GM04503 (cell line): ENCODE measurements at places on chromosomes 3 and 15.

DNA sequence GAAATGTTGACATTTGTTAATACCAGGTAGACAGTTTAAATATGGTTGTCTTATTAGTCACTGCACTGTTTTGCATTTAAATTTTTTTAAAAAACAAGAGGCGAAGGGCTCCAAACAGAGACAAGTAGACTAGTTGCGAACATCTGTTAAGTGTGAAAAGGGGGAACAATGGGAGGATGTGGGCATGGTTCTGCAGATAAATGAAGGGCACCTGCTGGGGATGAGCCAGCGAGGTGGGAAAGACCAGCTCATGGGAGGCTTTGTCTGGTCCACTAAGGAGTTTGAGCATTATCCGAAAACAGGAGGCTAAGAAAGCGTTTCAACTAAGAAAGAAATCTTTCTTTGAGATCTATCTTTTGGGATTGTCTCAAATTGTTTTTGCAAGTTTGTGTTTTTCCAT is 72.7 kb downstream of the FBN1 start:
- DNase-seq: no peak

DNA sequence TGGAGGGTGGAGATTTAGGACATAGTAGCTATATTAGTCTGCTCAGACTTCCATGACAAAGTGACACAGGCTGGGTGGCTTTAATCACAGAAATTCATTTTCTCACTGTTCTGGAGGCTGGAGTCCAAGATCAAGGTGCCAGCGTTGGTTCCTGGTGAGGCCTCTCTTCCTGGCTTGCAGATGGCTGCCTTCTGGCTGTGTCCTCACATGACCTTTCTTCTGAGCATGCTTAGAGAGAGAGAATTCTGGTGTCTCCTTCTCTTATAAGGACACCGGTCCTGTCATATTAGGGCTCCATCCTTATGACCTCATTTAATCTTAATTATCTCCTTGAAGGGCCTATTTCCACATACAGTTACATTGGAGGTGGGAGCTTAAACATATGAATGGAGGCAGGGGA is 14.9 kb upstream of the SHC4 start:
- DNase-seq: no peak

DNA sequence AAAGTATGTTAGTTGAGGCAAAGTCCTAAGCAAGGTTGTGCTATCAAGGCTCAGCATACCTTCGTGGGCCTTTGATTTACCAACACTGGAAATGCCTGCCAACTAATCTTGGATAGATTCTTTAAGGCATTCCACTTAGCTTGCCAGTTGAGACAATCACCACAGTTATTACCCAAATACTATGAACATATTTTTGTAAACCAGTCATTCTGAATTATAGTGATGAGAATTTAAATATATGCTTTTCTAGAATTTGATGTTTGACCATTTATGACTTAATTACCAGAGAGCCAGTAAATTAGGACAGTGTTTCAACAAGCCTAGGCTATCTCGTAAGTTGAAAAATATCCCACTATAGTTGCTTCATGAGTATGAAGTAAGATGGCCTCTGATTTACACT is 15.5 kb downstream of the TRIM59 start:
- DNase-seq: peak; percentile 79

GRCh38 chr3:189295089-189295488 is 123.3 kb downstream of the TPRG1 start:
- DNase-seq: no peak

DNA sequence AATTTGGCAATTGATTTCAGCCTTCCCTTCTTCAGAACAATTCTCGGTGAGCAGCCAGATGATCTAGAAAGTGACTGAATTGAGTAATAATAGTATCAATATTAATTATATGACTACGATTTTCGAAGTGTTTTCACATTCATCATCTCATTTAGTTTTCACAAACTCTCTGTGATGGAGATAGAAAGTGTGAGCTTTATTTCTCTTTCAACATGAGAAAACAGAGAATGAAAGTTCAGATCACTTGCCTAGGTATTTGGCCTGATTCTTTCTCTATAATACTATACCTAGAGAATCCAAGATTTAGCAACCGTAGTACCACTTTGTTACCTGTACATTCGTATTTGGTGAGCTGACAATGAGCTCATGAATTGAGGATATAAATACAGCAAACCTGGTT is 739.2 kb upstream of the NR2F2 start:
- DNase-seq: no peak

DNA sequence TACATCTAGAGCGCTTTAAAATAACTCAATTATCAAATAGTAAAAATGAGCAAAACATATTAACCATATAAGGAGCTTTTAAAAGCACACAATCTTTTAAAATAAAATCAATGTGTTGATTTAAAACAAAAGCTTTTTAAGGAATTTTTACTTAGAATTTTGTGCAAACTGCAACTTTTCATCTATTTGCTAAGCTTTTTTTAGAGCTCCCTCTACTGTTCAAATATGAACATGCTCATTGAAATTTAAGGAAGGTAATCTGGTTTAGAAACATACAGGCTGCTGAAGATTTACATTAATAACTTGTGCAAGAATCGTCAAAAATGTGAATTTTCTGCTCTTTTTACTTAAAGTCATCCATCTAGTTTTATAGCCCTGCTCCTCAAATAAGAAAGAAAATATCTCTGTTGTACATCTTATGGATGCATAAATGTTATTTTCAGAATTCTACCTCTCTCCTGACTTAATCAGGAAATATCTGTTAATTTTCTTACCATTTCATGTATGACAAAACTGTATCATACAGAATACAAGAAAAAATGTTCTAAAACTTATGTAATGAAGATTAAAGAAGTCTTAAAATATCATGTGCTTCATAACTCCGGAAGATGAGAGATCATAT is 469.4 kb upstream of the ROBO2 start:
- DNase-seq: no peak

- no peak for DNase-seq
These were observed 135.5 kb upstream of the ZPLD1 start for GRCh38 chr3:102299125-102299877.

DNA sequence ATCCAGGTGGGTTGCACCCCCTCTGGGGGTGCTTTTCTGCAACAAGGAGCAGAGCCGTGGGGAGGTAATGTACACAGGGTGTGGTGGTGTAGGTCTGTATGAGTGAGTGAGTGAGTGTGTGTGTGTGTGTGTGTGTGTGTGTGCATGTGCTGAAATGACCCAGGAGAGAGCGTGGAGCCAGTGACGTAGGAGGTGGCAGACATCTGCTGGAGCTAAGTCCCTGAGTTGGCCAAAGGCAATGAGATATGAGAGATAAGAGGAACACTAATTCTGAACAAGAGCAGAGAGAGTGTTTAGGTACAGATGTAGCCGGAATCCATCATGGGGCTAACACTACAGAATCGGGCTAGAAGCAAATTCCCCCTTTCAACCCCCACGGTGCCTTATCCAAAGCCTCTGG is 27.6 kb downstream of the BDH1 start:
- no peak for DNase-seq

- DNase-seq: no peak
These were observed 335.1 kb upstream of the THRB start for GRCh38 chr3:24829629-24830229.

DNA sequence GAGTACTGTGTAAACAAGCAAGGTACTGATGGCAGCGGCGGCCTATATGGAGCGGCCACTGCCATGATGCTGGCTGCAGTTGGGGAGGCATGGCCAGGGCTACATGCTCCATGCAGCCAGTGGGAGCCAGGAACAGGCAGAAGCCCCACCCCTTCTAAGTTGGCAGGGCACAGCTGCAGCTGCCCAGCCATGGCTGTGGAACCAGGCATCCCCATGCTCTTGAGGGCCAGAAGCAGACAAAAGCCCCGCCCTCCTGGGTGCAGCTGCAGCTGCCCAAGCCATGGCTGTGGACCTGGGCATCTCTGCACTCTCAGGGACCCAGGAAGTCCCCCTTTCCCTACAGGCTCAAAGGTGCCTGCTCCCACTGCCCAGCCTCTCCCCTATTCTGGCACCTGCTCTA is 150.9 kb downstream of the FMN1 start:
- DNase-seq: no peak

GRCh38 chr15:36917411-36918267 is 182.7 kb downstream of the MEIS2 start:
- no peak for DNase-seq

DNA sequence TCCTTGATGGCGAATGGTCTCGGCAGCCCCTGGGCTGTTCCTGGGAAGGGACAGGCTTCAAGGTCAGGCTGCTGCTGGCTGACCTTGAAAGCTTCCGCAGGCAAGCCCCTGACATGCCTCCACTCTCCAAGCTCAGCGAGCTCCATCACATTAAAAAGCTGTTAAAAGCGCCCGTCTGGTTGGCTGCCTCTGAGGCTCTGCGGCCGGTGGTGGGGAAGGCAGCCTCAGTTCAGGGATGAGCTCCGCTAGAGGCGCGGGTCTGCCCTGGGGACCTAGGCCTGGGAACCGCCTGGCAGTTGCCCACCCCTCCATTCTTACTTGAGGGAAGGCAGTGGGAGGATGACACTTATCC is 103.8 kb downstream of the LINGO1 start:
- DNase-seq: no peak

DNA sequence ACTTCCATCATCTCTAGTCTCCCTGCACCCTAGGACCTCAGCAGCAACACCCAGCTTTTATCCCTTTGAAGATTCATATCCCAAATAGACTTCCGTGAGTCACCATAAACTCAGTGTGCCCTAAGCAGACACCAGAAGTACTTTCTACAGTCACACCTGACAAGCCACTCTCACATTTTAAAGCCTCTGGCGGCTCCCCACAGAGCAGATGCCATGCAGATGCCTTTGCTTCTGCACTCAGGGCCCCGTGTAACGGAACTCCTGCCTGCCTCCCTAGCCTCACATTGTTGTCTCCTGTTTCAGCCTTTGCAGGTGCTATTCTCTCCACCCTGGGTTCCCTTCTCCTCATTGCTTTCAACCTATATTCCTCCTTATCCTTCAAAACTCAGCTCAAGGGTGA is 155.5 kb upstream of the SLC24A5 start:
- no peak for DNase-seq

- no peak for DNase-seq
These were observed 329.4 kb downstream of the TBC1D5 start for GRCh38 chr3:17412950-17413530.

- no peak for DNase-seq
These were observed 145.9 kb downstream of the APBA2 start for GRCh38 chr15:29031502-29032228.

DNA sequence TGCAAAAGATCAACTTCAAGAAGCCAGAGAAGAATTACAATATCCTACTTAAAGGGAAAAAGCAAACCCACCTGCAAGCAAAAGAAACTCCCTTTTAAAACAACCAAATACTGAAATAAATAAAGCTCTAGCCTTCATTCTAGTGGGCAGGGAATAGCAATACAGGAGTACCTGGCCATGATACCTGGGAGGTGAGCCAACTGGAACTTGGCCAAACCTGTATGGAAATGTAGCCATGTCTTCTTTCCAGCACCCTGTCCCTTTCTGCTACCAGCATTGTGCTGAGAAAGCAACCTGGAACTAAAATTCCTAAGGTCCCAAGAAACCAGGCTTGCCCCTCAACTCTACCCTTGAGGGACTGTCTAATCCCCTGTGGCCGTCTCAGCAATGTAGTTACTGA is 530.0 kb downstream of the EPHB1 start:
- DNase-seq: no peak

- DNase-seq: no peak
These were observed 210.0 kb upstream of the TRIM42 start for GRCh38 chr3:140467796-140468315.

- DNase-seq: no peak
These were observed 8.7 kb upstream of the ACAP2 start for GRCh38 chr3:195451373-195452015.

- no peak for DNase-seq
These were observed 242.8 kb upstream of the ICE2 start for GRCh38 chr15:60721707-60722106.

- no peak for DNase-seq
These were observed 148.3 kb downstream of the MBNL1 start for GRCh38 chr3:152416808-152417580.

- no peak for DNase-seq
These were observed 15.2 kb downstream of the RMDN3 start for GRCh38 chr15:40739854-40740253.

- no peak for DNase-seq
These were observed 2.2 kb downstream of the CHRNB4 start for GRCh38 chr15:78638658-78639314.

DNA sequence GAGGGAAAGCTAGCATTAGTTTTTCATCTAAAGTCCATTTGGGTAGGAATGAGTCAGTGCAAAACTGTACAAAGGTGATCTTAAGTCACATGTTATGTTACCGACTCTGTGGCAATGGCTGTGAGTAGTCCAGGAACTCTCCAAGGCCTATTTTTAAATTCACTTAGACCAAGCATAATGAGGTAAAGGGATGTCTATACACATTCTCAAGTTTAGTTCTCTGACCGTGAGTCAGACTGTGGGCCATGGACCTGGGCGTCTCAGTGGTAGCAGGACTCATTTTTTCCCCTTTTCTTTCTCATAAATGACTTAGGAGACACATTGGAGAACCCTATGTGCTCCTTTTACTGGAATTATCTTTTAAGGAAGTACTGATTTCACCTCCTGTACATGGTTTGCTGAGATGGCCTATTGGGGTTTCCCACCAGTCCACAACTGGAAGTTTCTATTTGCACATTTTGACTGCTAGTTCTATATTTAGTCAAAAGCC is 488.7 kb upstream of the TPRG1 start:
- peak; percentile 50 for DNase-seq

- DNase-seq: no peak
These were observed 481.5 kb upstream of the RGMA start for GRCh38 chr15:93570527-93570926.

- DNase-seq: no peak
These were observed 10.1 kb upstream of the FOXB1 start for GRCh38 chr15:59993950-59994401.

GRCh38 chr15:62618432-62618831 is 424.1 kb upstream of the TPM1 start:
- DNase-seq: peak; percentile 67

DNA sequence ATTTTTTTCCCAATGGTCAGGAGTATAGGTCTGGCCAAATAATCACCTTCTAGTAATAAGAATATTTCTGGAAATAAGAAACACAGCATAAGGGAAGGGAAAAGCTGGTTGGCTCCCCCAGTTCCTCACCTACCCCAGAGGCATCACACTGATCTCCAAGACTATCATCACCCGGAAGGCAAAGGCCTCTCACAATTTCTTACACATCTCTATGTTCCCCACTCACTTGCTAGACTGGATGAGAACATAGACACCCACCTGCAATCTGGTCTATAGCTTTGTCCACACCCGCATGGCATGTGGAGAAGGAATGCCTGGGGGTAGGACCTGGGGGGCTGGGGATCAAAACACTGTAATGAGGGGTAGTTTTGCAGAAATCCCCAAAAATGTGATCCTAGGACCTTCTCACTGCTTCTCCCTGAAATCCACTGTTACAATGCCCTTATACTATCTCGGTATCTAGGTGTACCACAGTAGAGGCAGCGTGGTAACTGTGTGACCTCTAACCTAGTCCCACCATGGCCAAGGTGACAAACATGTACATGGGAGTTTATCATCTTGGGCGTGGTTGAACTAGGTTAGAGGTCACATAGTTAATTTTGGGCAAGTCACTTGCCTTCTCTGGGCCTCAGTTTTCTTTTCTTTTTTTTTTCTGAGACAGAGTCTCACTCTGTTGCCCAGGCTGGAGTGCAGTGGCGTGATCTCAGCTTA is 29.5 kb upstream of the NRROS start:
- no peak for DNase-seq

GRCh38 chr15:92906563-92907081 is 6.5 kb downstream of the CHD2 start:
- DNase-seq: no peak

- DNase-seq: no peak
These were observed 10.2 kb upstream of the LACTB start for GRCh38 chr15:63111481-63111880.

- DNase-seq: peak; percentile 48
These were observed 1045.5 kb upstream of the NR2F2 start for GRCh38 chr15:95284933-95285421.
